Fibroblast of gingiva (primary cell): ENCODE measurements at places on chromosomes 16 and 17.

GRCh38 chr16:15427648-15428239 lies 6.6 kb upstream of the BMERB1 start:
- DNase-seq: peak; percentile 85

GRCh38 chr17:4901108-4901647 lies 1.7 kb downstream of the CHRNE start:
- DNase-seq: no peak

- DNase-seq: no peak
Observed at GRCh38 chr17:10370016-10370608, 2.7 kb downstream of the MYH13 start.

- DNase-seq: peak; percentile 79
Observed at GRCh38 chr17:31067691-31068184, 27.0 kb upstream of the NF1 start.
